ENCODE measurements at places on chromosomes 12 and 14.

GRCh38 chr12:103456006-103456405, 39.8 kb downstream of the C12orf42 start:
- DNase-seq: no peak

DNA sequence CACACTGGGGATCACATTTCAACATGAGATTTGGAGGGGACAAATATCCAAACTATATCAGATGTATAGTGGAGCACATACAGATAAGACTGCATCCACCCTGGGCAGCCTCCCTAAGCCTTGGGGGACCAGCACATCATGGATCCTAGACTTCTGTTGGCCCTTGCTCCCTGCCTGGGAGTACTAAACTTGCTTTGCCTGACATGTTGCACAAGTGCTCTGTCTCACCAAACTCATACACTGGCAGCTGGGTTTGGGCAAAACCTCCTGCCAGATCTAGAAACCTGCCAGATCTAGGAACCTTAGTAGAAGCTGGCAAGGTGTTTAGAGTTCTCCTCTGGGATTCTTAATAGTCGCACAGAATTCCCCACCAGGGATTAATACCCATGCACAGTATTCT, 18.4 kb upstream of the DHRS4 start:
- no peak for DNase-seq

- DNase-seq: no peak
Observed at GRCh38 chr12:43740511-43741100, 18.0 kb downstream of the PUS7L start.

DNA sequence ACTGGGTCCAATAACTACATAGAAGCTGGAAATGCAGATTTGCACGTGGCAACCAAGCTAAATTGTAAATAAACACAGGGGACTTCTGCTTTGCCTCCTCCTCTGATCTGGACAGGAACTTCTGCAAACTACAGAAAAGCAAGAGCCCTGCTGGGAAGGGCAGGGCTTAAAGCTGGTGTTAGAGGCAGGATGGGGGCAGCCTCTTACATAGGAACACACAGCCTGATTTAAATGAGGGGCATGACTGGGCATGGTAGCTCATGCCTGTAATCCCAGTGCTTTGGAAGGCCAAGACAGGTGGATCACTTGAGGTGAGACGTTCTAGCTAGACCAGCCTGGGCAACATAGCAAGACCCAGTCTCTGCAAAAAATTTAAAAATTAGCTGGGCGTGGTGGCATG, 46.7 kb downstream of the ERH start:
- no peak for DNase-seq

GRCh38 chr14:61104358-61104757, 123.3 kb downstream of the SLC38A6 start:
- no peak for DNase-seq

DNA sequence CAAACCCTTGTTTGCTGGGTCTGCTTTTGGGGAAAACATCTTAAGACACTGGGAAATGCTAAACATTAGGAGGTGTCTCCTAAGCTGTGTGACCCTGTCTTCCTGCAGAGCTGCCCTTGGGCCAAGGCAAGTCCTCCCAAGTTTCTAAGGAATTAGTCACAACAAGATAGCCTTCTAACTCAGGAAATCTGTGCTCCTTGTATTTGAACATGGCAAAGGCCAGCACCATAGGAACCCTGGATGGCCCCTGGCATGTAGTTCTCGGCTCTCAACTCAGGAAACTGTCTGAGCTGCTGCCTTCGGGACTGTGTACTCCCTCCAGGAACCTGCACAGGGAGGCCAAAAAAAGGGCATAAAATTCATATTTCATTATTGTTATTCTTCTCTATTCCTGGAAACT, 37.6 kb upstream of the LTBP2 start:
- no peak for DNase-seq

DNA sequence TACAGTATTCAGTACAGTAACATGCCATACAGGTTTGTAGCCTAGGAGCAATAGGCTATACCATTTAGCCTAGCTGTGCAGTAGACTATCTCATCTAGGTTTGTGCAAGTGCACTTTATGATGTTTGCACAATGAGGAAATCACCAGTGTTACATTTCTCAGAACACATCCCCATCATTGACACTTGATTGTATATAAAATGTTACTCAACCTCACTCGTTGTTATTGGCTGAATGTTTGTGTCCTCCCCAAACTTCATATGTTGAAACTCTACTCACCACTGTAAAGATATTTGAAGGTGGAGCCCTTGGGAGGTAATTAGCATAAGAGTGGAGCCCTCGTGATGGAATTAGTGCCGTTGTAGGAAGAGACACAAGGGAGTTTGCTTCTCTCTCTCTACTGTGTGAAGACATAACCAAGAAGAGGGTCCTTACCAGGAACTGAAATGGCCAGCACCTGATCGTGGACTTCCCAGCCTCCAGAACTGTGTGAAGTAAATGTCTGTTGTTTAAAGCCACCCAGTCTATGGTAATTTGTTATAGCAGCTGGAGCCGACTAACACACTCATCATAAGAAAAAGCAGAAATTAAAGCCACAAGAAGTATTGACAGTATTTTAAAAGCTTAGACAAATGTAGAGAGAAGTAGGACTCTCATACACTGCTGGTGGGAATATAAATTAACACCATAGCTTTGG, 3.2 kb upstream of the MED13L start:
- no peak for DNase-seq

DNA sequence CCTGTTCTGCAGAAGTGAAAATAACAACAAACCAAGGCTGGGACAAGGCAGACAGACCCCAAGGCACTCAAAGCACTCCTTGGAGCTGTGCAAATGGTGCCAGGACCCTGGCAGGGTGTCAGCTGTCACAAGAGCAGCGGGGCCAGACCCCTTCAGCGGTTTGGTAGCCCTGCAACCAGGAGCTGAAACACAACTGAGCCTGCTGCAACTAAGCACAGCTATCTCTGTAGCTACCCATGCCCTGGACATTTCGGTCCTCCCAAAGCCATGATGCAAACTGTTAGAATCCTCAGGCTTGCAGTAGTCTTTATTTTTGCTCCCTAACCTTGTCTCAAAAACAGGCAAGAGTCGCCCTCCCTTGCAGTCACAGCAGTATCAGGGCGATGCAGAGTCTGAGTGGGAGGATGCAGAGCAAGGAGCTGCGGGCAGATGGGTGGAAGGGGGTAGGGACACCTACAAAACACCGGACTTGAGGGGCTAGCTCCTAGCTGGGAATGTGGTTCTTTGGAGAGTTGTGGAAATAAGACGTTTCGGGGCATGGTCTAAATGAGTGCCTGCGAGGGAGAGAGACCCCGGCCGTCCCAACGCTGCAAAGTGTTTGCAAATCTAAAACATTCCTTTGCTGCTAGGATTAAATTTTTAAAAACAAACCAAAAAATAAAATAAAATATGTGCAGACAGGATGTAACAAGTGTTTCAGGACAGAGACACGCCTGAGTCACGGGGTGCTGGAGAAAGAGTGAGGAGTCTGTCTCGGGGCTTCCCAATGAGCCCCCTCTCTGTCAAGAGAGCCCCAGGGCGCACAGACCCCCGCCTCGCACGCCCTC, 1.0 kb downstream of the NUAK1 start:
- no peak for DNase-seq

DNA sequence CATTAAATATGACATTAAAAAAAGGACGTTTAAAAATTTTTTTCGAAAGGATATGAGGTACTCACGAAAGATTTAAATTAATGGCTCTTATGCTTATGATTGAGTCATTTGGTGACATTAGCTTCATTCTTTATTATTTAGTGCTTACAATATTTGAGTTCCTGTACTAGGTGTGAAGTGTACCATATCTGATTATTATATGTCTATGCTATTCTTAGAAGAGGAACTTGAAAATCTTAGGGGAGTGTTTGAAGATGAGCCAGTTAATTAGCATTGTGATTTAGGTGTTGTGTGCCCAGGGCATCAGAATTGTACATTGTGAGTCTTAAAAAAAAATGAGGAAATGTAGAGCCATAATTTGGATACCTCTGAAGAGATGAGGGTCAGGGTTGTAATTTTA, 118.6 kb downstream of the FUT8 start:
- DNase-seq: no peak

DNA sequence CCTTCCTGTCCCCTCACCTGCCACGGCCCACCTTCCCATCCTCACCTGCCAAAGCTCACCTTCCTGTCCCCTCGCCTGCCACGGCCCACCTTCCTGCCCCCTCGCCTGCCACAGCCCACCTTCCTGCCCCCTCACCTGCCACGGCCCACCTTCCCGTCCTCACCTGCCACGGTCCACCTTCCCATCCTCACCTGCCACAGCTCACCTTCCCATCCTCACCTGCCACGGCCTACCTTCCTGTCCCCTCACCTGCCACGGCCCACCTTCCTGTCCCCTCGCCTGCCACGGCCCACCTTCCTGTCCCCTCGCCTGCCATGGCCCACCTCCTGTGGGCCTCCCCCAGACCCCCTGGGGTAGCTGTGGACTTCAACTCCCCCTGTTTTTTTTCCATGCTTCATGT, 48.8 kb upstream of the GPR68 start:
- no peak for DNase-seq

- no peak for DNase-seq
Observed at GRCh38 chr12:102939059-102939458, 18.4 kb upstream of the ASCL1 start.

DNA sequence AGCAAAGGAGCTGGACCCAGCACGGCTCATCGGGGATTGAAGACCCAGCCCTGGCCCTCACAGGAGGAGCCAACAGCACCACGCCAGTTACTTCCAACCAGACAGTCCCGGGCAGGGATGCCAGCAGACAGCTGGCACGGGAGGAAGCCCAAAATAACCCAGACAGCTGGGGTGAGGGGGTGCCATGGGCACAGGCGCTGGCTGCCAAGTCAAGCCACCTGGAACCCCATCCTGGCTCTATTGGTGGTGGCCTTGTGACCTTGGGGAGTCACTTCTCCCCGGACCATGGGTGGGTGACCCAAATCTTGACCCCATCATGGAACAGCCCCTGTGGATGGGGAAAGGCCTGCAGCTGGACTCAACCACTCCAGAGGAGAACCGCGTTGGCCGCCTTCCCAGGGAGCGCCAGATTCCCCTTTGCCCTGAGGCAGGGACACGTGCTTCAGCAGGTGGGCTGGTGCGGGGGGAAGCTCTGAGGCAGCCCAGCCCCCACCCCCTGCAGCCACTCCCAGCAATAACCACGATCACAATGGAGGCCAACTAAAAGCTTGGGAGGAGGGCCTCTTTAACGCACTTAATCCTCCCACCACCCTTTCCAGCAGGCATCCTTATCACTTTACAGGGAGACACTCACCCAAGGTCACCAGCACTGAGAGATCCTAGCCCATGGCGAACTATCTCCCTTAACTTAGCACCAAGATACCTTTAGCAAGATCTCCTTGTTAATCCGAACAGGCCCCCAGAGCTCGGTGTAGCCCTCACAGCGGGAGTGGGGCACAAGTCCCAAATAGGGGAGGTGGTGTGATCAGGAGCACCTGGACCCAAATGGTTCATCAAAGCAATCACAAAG, 4.7 kb upstream of the RHOF start:
- DNase-seq: no peak

DNA sequence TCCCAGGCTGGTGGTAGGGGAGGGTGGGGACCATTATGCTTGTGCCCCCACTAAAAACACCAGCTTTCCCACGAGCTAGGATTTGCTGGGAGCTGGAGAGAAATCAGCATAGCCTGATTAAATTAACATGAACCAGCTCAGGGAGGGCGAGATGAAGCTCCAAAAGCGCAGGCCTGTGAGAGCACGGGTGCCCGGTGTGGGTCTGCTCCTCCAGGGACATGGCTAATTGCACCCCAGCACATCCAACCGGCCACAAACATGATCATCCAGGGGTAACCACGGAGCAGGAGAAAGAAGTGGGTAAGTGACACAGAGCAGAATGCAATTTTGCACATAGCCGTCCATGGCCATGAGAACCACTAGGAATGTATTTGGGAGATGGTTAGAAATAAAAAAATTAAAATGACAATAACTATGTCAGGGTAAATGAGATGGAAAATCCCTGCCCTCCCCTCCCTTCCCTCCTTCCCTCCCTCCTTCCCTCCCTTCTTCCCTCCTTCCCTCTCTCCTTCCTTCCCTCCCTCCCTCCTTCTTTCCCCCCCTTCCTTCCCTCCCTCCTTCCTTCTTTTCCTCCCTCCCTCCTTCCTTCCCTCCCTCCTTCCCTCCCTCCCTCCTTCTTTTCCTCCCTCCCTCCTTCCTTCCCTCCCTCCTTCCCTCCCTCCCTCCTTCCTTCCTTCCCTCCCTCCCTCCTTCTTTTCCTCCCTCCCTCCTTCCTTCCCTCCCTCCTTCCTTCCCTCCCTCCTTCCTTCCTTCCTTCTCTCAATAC, 26.9 kb downstream of the CLMN start:
- no peak for DNase-seq

Measured in activated CD8-positive, alpha-beta T cell treated with anti-CD3 and anti-CD28 coated beads for 36 hours (primary cell).